ENCODE measurements at places on chromosomes 16 and 17.

- DNase-seq, result no peak
These were observed 242.8 kb upstream of the PSMD7 start for GRCh38 chr16:74053826-74054225.

- DNase-seq, result no peak
These were observed 7.8 kb upstream of the ADGRG1 start for GRCh38 chr16:57620335-57621231.

DNA sequence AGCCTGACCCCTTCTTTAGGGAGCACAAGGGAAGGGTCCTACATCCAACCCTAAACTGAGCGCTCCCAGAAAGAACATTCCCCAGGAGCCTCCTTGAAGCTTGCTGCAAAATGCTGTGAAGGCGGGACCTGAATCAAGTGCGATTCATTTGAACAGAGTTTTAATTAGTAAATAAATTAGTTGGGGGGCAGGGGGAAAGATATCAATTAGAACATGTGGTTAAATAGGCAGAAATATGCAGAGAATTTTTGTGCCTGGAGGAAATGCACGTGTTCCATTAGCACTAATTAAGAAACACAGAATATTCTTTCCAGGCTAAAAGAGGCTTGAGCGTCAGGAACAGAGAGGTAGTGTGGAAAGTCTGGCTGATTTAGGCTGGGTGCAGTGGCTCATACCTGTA, 38.5 kb upstream of the SHISA9 start:
- DNase-seq, result no peak

DNA sequence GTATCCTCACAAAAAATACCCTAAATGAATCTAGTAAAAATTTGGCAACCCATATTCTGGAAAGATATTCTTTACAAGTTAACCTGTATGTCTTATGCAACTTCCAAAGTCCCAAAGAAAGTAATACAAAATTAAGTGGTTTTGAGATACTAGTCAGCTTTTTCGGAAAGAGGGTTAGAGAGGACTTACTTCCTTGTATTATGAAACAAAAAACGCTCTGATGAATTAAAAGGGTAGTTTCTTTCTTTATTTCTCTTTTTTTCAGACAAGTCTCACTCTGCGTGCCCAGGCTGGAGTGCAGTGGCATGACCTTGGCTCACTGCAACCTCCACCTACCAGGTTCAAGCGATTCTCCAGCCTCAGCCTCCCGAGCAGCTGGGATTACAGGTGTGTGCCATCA, 51.6 kb downstream of the KANSL1 start:
- no peak for DNase-seq

DNA sequence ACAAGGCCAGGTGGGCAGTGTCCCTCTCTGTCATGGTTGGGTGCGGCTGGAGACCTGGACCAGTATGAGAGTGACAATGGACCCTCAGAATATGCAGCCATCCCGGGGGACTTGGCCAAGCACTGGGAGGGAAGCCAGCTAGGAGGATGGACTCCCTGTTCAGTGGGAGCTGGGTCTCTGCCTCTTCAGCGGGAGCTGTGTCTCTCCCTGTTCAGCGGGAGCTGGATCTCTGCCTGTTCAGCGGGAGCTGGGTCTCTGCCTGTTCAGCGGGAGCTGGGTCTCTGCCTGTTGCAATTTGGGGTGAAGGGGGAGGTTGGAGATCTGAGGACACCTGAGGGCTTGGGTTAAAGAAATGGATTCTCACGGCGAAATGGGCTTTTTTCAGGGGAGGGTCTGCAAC, 3.8 kb upstream of the PRSS33 start:
- DNase-seq, result no peak

DNA sequence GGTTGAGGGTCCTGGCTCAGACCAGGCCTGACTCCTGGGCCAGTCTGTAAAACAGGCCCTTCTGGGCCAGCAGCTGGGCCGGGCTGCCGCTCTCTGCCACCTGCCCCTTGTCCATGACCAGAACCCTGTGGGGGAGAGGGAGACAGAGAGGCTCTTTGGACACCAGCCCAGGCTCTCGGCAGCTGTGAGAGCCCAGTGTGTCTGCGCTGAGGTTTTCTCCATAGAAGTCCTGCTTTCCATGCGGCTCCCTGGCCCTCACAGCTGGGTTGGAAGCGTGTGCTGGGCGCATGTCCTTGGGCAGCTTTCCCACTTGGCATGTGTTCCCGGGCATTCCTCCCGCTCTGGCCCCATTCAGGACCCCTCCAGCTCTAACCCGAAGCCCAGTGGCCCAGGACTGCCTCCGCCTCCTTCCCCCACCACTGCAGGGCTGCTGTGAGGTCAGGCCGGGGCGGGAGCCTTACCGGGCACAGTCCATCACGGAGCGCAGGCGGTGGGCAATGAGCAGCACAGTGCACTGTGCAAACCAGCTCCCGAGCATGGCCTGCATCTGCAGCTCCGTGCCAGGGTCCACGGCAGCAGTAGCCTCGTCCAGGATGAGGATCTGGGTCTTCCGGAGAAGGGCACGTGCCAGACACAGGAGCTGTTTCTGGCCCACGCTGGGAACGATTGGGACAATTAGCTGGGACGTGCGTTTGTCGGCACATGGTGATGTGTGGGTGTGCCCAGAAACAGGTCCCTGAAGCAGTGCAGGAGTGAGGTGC, 73.0 kb downstream of the ABCC6 start:
- DNase-seq, result peak; percentile 78

DNA sequence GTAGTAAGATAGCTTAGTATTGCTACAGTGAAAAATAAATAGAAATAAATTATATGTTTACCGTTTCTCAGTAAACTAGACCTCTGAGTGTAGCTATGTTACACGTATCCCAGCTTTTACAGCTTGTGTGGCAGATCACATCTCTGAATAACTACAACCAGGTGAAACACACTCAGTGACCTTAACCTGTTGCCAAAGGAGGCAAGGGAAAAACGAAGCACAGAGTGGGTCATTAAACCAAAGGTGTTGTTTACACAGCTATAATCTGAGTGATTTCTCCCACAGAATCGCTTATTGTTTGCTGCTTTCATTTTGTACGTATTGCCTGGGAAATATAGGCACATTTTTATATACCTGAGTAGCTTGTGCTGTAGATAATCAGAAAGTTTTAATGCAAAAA, 688.2 kb upstream of the KIF2B start:
- no peak for DNase-seq

- no peak for DNase-seq
These were observed 5.1 kb upstream of the KRT23 start for GRCh38 chr17:40942553-40942952.

DNA sequence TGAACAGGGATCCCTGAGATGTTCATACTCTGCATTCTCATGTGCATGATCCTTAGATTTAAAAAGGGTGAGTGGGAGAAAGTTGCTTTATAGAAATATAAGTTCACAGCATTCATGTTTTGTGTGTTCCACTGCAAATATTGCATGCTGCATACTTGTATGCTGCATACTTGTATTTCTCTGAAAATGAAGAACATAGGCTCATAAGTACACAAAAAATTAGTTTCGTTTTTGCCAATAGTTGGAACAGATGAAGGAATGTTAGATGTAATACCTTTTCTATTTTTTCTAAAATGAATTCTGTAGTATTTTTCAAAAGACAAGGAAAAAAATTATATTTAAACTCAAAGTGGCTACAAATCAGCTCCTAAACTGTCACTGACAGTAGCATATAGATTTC, 79.0 kb downstream of the NFAT5 start:
- no peak for DNase-seq

GRCh38 chr17:45251931-45252330, 10.0 kb downstream of the SPATA32 start:
- no peak for DNase-seq

DNA sequence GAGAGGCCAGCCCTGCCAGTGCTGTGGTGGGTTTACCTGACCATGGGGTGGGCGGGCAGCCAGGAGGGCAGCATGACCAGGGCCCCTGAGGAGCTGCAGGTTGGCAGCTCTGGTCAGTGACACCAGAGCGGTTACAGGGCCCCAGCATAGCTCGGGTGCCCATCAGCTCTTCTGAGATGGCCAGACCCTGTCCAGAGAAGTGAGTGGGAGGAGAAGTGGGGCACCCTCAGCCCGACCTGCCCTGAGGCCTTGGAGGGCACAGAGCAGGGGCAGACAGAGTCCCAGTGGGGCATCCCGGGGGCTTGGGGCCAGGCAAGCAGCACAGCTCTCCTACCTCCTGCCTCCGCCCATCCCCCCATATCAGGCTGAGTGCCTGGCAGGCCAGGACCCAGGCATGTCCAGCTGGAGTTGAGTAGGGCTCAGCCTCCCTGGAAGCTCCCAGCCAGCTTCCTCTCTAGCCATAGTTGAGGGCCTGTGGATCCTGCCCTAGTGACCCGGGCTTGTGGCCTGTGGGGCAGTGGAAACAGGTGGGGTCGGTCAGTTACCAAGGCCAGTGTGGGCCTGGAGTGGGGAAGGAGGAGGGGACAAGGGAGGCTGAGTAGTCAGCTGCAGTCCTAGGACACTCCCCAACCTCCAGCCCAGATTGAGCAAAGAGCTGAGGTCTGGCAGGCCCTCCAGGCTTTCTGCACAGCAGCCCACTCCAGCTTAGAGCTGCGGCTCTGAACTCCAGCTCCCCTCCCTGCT, 83.5 kb downstream of the AMFR start:
- DNase-seq, result no peak
